Tongue (tissue), 3 donors: ENCODE measurements at places on chromosomes 4 and X. TPM values are rescaled to one million over a fixed set of nuclear protein-coding genes. Genes with fewer than 3 reads are reported as not detected.
A peak's percentile ranks its signal among the peaks of the same experiment; 100 is the strongest.

Gene PRRG3
- total RNA-seq = 13.2 TPM

GRCh38 chrX:57528670-57529255 is 63.0 kb upstream of the ZXDB start:
- DNase-seq = peak; percentile 0

Gene SRPX2
- total RNA-seq = 30.4 TPM

Gene HHIP
- total RNA-seq = 4.4 TPM

Gene AFF2
- 3.1 TPM for total RNA-seq

Gene FAM236A
- total RNA-seq = not detected

DNA sequence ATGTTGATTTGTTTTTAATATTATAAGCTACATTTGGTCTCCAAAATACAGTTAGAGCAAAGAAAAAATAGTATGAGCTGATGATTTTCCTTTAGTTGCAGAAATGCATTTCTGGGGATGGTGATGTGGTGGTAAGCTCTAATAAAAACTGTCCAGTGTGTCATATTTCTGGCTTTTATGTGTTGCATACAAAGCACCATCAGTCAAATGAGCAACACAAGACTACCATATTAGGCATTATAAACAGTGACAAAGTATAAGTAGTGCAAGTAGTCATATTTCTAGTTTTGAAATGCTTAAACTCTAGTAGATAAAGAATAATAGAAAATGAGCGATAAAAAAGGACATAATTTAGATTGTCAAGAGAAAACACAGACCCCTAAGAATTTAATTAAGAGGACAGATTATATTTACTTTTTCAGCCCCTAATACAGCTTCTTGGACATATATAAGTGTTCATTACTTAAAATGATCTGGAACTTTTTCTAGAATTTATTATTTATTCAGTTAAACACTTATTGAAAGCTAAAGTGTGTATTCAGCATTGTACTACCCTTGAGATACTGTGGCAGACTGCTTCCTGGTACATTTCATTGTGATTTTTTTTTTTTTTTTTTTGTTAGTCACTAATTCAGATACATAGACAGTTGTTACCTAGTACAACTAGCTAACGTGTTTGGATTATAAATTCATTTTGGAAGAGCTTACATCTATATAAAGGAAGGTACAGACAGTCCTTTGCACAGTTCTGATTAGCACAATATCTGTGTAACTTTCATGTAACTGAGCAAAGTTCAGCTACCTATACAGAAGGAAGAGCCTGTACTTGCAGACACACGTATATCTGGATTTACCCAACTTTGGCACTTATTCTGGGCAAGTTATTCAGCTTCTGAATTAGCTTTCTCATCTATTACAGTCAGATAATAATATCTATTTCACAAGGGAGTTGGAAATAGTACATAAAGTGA is 22.3 kb downstream of the RAP1GDS1 start:
- no peak for DNase-seq
